ENCODE measurements at places on chromosomes 12 and 14.

- no peak for ATAC-seq
Observed at GRCh38 chr14:61501714-61502458, 180.5 kb downstream of the PRKCH start.

DNA sequence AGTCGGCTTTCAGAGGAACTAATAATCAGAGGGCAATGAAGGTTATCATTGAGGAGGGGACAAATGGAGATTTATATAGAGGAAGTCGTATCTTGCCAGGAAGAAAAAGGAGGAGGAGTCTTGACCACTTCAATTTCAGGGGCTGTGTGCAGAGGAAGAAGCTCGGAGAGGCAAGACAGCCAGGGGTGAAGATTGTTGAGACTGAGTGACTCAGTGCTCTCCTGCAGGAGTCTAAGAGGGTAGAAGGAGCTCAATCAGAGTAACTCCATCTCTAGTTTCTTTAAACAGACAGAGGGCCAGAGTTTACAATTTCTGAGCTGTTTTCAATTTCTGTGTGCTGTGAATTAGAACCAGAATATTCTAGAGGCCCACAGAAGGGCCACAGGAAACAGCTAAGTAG is 439.3 kb upstream of the PRICKLE1 start:
- no peak for ATAC-seq

- ATAC-seq = peak; percentile 81
Observed at GRCh38 chr12:113678223-113679119, 206.8 kb upstream of the LHX5 start.

DNA sequence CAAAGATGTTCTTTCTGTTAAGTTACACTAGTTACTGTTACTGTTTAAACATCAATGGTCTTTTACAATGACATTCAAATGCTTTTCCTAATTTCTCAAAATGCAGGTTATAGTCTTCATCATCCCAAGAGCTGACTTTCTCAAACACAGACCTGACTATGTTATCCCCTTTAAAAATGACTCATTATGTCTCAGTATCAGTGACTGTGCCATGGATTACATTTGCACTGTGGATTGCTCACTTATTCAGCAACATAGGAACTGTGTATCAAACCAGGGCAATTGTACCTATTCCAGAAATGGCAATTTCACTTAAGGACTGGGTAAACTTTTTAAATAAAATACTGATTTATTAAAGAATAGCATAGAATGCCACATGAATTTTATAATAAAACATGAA is 630.2 kb upstream of the NOVA1 start:
- ATAC-seq = no peak

DNA sequence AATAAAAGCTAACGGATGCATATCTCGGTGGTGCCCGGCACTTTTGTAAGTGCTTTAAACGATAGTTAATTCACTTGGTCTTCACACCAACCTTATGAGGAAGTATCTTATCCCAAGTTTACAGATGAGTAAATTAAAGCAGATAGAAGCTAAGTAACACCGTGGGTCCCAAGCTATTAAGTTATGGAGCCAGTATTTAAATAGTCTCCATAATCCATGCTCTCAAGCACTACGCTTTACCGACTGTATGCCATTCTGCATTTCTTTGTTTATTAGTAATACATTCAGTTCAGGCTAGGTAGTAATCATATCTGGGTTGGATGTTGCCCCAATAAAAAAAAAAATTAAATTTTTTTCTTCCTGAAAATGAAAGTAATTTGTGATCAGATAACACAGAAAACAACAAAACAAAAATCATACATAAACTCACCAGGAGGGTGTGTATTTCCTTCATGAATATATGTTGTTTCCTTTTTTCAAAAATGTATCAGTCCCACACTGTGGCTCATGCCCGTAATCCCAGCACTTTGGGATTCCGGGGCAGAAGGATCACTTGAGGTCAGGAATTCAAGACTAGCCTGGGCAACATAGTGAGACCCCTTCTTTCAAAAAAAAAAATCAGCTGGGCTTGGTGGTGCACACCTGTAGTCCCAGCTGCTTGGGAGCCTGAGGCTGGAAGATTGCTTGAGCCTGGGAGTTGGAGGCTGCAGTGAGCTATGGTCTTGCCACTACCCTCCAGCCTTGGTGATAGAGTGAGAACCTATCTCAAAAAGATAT is 1.4 kb upstream of the M6PR start:
- no peak for ATAC-seq

DNA sequence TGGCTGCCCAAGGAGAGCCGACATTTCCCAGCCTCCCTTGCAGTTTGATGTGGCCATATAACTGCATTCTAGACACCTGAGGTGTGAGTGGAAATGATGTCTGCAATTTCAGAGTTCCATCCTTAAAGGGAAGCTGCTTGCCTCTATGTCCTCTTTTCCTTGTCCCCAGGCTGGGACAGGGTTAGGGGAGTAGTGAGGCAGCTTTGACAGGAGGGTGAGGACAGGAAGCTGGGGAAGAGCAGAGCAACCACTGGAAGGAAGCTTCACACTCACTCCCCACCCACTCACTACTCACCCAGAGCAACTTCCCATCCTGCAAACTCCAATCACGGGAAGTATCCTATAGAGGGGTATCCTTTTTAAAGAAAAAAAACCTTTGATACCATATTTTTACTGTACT is 28.9 kb upstream of the LTA4H start:
- no peak for ATAC-seq

DNA sequence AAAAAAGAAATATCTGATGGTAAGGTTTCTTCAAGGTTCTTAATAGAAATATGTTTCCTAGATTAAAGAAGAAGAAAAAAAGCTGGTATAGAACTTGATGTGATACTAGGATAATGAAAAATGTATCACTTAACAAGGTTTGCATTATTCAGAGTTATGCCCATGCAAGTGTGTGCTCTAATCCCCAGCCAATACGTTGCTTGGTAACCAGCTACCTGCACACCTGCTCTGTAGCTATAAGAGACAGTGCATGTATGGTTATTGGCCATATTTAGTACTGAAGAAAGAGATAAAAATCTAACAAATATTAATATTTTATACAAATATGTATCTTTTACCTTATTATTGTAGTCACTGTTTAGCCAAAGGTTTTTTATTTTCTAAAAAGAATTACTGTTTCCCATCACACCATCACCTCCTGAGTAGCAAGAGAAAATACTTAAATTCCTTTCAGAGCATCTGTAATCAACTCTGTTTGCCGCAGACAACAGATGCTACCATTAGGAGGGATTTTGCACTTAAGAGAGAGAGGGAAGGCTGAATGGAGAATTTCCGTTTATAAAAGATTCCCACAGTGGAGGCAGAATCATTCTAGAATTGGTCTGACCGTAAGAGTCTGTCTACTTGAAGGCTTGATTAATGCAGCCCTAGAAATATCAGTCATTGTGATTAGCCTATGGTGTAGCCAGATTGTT is 115.6 kb downstream of the NEDD1 start:
- ATAC-seq = no peak

DNA sequence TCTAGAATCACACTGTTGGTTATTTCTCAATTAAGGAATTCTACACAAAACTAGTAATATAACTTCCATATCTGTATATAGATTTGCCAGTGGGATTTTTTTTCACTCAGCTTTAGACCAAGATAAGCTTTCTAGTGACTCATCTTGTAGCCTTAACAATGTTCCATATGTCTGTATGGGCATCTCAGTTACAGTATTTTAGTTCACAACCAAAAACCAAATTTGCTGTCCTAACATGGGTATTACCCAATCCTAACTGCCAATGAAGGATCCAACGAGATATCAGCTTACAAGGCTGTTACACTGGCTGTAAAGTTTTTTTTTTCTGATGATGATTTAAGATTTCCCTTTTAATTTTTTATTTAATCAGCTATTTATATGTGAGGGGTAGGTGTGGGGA is 31.5 kb upstream of the KRR1 start:
- no peak for ATAC-seq

GRCh38 chr12:69023840-69024239 is 90.9 kb upstream of the CPM start:
- ATAC-seq = no peak

DNA sequence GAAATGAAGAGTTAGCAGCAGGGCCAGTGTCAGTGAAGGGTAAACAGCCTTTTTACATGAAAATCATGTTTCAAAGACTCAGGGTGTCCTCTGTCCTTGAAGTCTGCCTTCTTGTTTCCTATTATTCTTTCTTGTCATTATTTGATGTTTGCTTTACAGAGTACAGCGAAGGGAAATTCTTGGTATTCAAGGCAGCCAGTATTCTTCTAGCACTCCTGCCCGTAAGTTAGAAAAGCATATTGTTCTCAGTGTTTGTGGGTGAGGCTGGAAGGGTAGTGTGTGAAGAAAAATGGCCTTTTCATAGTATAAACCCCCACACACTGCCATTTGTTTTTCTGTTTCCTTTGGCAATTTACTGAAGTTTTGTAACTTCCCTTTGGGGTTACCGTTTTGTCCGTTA is 217.3 kb upstream of the NAV3 start:
- peak; percentile 90 for ATAC-seq

DNA sequence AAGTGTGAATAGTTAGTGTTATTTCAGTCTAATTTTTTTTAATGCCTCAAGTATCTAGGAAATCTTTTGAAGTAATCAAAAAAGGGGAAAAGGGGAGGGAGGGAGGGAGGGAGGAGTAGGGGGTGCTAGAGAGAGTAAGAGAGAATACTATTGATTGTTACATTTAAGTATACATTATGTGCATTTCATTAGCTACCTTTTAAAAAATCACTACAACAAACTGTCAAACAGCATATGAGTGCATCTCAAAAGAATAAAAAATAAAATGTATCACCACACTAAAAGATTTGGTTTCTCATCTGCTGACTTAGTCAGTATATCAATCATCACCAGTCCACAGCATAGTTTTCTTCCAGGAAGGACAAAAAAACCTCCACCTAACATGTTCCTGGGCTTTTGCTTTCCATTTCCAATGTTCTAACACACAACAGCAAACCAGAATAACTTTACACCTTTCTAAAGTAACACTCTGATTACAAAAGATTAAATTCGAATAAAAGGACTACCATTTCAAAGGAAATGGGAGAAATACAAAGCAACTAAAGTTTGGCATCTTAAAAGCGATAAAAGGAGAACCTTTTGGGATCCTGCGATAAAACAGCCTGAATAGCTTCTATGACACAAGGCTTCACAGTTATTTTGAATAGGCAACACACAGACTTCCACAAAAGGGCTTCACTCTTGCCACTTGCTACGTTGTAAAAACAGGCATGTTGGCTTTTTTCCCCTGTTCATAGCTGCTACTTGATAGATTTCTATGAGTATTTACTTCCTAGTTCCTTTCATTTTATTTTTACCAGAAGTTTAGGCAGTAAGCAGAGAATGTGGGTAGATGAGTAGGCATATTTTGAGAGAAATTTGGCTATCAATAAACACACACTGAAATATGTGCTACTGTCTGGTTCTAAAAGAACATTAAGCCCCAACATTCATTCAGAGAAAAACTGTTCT is 160.9 kb downstream of the EPS8 start:
- ATAC-seq = peak; percentile 43

DNA sequence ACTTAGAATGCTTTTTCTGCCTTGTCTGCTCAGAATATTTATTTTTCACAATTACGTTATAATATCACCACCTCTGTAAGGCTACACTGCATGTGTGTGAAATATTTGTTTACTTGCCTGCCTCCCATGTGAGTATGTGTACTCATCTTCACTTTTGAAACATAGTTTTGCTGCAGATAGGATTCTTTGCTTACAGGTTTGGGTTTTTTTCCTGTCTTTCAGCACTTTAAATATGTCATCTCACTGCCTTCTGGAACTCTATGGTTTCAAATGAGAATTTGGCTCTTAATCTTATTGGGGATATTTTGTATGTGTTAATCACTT is 10.9 kb downstream of the G2E3 start:
- ATAC-seq = no peak

DNA sequence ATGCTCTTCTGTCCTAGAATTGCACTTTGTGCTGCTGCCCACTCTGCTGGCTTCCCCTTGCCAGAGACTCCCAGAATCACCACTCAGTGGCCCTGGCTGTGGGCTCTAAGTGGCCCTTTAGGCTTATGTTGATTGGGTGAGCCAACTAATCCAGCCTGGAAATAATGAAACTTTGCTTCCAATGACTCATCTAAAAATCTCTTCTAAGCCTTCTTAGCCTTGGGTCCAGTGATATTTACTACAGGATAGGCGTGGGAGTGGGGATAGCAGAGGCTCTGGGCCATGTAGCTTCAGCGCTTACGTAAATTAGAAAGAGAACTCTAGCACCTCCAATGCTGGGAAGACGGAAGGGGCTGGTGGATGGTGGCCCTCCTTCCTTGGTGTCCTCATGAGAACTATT is 137.9 kb downstream of the TTC8 start:
- ATAC-seq = no peak

DNA sequence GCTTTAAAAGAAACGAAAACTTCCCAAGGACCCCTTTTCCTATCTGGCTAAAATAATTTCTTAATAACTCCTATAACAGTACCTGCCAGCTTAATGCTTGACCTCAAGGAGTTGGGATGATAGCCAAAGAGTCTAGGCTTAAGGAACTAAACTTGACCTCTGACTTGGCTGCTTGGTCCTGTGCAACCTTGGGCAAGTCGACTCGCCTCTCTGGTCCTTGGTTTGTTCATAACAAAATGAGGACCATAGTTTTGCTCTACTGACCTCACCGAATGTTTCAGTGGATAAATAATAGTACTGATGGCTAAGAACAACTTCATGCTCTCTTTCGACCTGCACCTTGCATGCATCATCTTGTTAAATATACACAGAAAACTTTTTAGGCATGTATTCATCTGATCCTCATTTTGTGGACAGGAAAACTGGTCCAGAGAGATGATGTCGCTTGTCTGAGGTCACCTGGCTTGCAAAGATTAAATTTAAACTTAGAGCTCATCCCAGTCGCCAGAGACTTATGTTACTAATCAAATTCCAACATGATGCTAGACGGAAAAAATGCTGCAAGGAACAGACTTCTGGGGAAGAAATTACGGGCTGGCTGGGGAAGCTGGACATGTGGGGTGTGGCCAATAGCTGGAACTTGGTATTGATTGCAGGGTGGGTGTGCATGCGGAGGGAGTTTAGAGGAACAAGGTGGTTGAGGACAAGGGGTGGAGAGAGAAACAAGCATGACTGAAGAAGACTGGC is 38.0 kb upstream of the WSCD2 start:
- no peak for ATAC-seq

DNA sequence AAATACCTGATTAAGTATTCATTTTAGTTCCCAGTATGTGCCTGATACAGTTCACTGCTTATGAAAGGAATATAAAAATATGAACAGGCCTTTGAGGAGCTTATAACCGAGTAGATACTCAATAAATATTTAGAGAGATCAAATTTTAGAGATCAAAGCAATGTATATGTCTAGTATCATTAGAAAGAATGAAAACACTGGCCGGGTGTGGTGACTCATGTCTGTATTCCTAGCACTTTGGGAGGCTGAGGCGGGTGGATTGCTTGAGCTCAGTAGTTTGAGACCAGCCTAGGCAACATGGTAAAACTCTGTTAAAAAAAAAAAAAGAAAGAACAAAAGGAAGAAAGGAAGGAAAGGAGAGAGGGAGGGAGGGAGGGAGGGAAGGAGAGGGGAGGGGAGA is 113.2 kb upstream of the EEA1 start:
- ATAC-seq = peak; percentile 84

DNA sequence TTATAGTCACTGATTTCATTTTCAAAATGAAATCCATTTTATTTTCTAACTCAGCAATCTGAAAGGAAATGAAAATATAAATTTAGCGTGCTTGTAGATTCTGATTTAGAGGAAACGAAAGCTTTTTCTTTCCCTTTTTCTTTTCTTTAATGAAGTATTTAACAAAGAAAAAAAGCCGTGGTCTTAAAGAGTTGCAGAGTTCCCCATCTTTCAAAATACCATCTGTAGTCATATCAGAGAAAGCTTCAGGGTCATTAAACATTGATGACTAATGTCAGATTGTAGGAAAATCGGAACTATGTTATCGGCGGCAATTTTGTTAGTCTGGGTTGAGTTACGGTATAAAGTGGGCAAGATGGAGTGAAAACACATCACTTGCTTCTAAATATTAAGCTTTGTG is 32.3 kb downstream of the DRAM1 start:
- ATAC-seq = no peak

All from motor neuron (in vitro differentiated cells).